ENCODE measurements at places on chromosomes 1 and 21.

DNA sequence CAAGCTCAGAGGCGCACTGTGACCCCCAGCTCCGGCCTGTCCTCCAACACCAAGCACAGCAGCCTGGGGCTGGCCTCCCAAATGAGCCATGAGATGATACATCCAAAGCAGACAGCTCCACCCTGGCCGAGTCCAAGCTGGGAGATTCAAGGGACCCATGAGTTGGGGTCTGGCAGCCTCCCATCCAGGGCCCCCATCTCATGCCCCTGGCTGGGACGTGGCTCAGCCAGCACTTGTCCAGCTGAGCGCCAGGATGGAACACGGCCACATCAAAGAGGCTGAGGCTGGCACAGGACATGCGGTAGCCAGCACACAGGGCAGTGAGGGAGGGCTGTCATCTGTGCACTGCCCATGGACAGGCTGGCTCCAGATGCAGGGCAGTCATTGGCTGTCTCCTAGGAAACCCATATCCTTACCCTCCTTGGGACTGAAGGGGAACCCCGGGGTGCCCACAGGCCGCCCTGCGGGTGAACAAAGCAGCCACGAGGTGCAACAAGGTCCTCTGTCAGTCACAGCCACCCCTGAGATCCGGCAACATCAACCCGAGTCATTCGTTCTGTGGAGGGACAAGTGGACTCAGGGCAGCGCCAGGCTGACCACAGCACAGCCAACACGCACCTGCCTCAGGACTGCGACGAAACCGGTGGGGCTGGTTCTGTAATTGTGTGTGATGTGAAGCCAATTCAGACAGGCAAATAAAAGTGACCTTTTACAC lies 29.1 kb downstream of the SLC19A1 start:
- DNase-seq, result no peak

DNA sequence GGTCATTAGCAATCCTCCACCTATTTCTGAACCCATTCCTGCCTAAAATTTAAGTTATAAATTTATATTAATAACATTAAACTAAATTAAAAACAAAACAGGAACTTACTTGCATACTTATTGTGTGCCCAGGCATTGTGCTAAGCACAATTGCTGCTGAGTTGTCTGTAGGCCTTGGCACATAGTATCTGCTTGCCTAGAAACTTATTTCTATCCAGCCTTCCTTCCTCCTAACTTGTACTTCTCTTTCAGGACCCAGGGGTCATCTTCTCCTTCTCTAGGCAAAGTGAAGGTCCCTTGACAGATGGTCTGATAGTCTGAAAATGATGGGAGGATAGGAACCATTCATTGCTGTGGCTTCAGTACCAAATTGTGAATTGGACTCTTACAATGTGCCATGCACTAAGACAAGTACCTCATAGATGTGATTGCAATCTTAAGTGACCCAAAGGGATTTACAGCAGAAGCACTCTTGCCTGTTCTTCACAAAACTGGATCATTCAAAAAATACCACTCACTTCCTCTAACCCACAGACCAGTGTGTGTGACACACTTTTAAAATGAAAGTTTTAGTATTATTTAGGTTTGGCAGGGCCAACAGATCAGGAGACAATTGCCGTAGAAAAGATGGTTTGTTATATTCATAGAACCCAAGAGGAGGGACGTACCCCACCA lies 10.3 kb upstream of the CD101 start:
- DNase-seq, result no peak

DNA sequence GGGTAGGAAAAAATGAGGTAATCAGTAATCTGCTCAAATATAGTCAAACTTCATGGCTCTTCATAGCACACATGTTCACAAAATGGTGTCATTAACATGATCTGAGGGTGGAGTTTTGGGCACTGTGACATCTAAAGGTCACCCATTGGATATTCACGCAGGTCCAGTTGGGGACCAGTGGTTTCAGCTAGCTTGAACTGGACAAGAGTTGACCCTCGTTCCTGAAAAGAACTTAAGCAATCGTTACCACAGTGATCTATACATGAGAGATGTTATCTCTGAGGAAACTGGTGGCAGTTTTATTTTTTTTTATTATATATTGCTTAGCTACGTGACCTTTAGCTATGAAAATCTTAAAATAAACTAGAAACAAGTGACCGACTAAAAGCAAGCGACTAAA lies 3.0 kb upstream of the OR2C3 start:
- no peak for DNase-seq

GRCh38 chr1:189438808-189439207 lies 1038.9 kb downstream of the BRINP3 start:
- DNase-seq, result no peak

GRCh38 chr1:169119405-169119804 lies 12.9 kb downstream of the ATP1B1 start:
- DNase-seq, result peak; percentile 77
